ENCODE measurements at places on chromosomes 11 and 22. TPM values are rescaled to one million over a fixed set of nuclear protein-coding genes. Genes with fewer than 3 reads are reported as not detected.

DNA sequence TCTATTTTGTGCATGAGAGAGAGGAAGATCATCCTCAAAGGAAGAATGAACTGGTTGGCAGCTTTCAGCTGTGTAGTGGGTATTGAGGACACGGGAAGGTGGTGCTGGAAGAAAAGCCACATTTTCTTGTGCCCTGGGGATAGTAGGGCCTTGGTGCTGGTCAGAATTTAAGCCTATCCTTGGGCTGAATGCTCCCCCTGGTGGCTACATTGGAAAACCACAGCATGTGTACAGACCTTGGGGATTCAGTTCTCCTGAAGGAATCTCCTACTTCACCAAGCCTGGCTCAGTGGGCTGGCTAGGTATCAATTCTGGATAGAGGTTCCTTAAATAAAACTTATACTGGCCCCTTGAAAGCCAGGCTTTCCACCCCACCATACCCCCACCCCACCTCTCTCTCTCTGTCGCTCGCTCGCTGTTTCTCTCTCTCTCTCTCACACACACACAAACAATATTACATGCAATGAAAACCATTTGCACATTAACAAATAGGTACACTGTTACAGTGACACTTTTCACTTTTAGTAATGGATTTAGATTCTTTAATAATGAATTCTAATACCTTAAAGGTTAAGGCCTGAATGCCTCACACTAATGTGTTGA lies 2.8 kb upstream of the OR51M1 start:
- peak; percentile 55 for ATAC-seq

BCO2 gene
- 5.7 TPM for total RNA-seq

GRCh38 chr11:126079621-126080124 lies 17.0 kb upstream of the CDON start:
- no peak for ATAC-seq

GRCh38 chr22:37672206-37672919 lies 3.1 kb upstream of the LGALS1 start:
- ATAC-seq, result no peak
